ENCODE measurements at places on chromosomes 11 and 22.

DNA sequence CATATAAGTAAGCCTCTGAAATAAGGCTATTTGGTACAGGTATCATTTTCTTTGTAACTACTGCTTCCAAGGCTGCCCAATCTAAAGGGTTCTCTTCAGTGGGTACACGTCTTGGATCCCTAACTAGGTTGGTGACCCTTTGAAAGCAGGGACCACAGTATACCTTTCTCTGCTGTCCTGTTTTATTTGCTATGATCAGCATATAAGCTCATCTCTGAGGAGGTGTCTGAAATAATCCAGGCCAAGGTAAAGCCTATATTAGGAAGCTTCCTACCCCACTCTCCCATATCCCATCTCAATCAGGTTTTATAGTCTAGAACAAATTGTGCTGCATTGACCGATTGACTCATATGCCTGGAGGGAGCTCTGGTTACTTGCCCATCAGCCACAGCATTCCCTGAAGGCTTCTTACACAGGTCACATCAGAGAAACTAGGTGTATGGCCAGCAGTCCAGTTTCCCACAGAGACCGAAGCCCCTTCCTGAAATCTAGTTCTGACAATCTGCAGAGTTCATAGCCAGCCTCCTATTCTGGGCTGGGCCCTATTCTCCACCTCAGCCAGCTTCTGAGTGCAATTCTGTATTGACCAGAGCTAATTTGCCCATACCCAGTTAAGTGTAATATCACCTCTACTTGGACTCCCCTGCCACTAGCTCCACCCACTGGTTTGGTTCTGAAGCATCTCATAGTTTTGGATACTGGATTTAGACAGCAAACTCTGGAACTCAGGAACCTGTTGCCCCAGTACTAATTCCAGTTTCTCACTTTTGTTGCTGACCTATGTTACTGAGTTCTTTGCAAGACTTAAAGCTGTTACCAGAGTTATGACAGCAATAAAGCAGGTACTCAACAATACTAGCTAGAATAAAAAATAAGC lies 62.1 kb upstream of the ARHGAP20 start:
- no peak for DNase-seq

GRCh38 chr11:128865490-128865889 lies 1.6 kb downstream of the KCNJ1 start:
- DNase-seq: no peak

- no peak for DNase-seq
Observed at GRCh38 chr11:2892215-2892966, 6.8 kb upstream of the CDKN1C start.

DNA sequence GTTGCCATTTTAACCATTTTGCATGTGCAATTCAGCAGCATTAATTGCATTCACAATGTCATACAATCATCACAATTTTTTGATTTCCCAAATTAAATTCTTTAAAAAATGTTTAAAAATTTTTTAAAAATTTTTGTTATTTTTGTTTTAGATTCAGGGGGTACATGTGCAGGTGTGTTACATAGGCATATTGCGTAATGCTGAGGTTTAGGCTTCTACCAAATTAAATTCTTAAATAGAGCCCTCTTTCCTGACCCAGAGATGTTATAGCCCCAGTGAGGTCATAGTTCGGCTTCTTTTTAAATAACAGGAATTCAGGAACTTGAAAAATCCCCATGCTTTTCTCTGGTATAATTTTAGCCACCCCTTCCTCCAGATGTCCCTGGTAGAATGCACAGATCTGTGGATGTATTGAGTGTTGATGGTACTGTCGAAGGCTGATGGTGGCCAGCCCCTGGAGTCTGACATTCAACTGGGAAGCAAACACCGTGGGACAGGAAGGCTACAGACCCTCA lies 11.3 kb upstream of the AMPD3 start:
- no peak for DNase-seq

GRCh38 chr11:12251666-12252560 lies 125.5 kb upstream of the PARVA start:
- DNase-seq: no peak

DNA sequence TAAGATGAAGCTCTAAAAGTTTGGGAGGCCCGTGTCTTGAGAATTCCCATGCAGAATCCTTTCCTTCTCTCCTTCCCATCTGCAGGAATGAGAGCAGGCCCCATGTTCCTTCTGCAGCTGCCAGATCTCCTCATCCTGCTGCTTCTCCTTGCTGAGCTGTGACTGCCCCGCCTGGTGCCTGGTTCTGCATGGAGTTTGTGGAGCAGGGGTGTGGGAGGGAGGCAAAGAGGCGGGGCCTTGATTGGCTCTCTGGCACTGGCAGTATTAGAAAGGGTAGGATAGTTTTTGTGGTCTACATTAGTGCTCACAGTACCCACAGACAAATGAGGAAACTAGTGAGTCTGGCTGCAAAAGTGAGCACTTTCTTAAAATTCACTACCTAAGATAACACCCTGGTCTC lies 91.1 kb upstream of the CLPB start:
- DNase-seq: no peak

DNA sequence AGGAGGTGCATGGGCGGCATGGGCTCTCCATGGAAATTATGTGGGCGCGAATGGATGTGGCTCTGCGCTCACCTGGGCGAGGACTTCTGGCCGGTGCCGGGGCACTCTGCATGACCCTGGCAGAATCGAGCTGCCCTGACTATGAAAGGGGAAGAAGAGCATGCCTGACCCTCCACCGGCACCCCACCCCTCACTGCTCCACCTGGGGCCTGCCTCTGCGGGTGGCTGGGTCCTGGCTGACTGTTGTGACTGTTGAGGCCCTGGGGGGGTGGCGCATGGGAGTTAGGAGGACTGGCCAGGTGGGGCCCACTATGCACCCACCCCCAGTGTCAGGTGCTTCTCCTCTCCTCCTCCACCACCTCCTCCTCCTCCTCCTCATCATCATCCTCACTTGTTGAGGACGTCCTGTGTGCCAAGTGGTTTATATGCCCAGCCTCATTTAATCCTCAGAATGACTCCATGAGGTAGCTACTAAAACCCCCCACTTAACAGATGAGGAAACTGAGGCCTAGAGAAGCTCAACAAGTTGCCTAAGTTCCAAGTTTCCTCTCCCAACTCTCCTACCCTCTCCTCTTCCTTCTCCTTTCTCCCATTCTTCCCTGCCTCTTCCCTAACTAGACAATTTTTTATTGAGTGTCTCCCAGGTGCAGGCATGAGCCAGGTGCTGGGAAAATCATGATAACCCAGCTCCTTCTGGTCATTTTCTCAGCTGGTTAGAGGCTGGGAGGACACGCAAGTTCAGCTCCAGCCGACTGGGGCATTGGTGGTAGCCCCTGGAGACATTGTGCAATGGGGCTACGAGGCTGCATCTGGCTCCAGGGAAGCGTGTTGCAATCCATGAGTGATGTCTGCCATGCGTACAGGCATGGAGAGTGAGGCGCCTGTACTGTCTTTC lies 2.3 kb downstream of the MYEOV start:
- DNase-seq: no peak

DNA sequence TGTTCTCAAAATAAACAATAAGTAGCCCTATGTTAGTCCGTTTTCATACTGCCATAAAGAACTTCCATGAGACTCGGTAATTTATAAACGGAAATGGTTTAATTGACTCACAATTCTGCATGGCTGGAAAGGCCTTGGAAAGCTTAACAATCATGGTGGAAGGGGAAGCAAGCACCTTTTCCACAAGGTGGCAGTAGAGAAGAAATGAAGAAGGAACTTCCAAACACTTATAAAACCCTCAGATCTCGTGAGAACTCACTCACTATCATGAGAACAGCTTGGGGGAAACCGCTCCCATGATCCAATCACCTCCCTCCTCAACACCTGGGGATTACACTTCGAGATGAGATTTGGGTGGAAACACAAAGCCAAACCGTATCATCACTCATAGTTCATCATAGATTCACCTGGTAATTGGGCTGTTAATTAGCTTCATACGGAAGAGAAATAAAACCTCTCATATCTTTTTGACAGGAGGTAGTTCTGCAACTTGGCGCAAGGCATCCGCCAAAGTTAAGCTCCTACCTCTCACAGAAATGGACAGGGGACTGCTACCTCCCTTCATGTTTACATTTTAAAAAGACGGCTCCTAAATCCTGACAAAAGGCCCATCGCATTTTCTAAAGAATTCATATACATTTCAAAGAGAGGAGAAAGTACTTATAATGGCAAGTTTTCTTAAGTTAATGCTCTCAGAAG lies 49.0 kb downstream of the MUC15 start:
- no peak for DNase-seq

DNA sequence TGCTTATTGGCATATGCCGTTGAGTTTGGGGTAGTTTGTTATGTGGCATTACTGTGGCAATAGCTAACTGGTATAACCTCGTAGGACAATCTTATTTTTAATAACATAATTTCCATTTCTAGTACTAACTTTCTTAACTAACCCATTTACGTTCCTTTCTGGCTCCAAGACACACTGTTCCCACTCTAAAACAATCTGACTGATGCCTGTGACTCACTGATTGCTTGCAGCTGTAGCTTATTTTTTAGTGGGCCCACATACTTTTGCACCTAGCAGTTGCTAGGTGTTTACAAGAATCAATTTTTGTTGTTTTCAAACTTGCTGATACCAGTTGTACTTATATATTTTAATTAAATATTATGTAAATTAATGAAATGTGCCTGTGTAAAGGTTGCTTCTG lies 52.2 kb downstream of the FAT3 start:
- no peak for DNase-seq

DNA sequence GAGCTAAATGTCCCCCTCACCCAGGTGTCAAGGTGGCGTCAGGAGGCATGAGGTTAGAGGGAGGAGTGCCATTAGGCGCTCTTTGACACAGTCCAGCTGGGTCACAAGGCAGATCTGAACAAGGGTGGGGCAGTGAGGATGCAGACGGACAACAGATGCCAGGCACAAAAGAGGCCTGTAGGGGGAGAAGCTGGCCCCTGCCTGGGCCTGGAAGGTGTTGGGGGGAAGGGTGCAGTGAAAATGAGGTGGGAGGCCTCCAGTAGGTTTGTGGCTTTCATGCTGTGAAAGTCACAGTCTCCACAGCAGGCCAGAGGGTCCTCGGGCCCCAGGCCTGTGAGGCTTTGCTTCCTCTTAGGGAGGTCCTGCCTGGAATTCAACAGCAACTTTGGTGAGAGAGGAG lies 85.0 kb upstream of the PLET1 start:
- DNase-seq: no peak

DNA sequence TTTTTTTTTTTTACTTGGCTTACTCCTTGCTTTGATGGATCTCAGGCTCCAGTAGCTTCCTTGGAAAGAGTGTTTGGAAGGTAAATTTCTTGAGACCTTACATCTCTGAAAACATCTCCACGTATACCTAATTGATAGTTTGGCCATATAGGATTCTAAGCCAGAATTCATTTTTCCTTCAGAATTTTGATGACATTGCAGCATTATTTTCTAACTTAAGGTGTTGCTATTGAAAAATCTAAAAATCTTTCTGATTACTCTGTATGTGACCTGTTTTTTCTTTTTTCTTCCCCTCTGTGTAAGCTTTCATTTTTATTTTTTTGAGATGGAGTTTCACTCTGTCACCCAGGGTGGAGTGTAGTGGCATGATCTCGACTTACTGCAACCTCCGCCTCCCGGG lies 23.1 kb upstream of the SPTBN2 start:
- no peak for DNase-seq

DNA sequence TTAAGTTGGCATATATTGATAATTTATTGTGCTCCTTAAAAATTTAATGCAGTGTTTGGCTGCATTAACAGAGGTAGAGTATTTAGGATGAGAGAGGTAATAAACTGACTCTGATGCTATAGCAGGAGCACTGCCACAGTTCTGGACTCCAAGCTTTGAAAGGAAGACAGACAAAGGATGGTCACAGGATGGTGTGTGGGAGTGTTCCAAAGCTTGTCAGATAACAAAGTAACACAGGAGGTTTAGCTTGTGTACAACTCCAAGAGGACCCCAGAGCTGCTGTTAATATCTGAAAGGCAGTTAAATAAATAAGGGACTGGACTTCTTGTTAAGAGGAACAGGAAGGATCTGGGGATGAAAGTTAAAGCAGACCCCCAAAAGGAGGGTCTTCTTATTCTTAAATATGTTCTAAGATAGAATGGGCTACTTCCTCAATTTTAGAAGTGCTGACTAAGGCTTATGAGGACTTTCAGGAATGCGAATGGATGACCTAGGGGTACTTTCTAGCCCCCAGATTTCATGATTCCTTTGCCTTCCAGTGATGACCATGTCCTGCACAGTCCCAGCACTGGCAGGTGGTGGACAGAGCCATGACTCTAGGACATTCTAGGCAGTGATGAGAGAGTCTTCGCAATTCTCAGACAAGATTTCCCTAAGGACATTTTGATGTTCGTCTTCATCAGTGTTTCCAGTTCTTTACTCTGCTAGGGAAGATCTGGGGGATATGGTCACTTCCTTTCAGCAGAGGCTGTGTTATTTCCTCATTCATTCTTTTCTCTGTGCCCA lies 149.1 kb upstream of the RASSF10 start:
- no peak for DNase-seq
